ENCODE measurements at places on chromosomes 3 and 15.

GRCh38 chr3:31979001-31979697 is 1.9 kb downstream of the OSBPL10 start:
- no peak for DNase-seq

- DNase-seq, result no peak
These were observed 220.7 kb downstream of the FHIT start for GRCh38 chr3:61030469-61031035.

DNA sequence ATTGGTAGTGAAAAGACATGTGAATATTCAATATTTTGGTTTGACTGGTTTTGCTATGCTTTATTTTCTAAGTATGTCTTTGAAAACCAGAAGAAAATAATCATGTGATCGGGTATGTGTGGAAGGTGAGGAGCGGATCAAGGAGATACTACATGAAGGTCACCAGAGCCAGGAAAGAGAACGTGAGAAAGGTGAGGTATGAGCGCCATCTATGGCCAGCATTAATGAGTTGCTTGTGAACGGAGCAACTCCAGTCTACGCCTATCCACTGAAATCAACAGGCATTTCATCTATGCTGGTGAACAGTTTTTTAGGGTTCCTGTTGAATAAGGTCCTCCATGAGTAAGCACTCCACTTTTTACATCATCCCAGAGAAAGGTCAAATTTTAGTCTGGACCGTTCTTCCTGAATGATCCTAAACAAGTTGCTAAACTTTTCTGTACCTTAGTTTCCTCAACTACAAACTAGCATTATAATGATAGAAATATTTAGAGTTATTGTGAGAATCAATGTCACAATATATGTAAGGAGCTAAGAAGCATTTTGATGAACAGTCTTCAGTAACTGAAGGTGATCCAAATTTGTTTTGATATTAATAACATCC is 1435.2 kb upstream of the CADM2 start:
- DNase-seq, result peak; percentile 4

DNA sequence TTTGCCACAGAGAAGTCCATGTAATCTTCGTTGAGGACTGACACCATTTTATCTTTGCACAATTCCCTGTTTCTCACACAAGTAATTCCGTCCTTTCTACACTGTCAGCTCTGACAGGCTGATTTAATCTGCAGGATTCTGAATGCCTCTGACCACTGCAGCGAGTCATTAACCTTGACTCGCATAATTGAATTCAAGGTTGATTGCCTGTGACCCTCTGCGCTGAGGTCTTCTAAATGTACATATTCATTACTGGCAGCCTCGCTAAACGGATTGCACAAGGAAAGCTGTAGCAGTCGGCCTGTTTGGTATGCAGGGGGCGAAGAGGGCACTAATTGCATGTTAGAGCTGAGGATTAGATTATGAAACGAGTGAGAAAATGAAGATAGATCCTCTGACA is 147.8 kb downstream of the SHOX2 start:
- no peak for DNase-seq

DNA sequence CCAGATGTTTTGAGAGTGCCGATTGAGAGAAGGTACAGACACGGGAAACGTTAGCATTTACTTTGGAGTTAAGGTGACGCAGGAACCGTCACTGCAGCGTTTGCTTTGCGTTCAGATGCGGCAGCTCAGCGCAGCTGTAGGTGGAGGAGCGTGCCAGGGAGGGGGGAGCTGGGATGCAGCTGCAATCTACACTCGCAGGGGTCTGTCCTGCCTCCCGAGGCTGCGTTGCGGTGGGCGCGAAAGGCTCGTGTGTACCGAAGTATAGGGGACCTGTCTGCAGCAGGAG is 425 bp upstream of the FYTTD1 start:
- DNase-seq, result no peak

GRCh38 chr15:41894251-41894790 is 468 bp upstream of the SPTBN5 start:
- no peak for DNase-seq

GRCh38 chr3:3209714-3210113 is 30.2 kb upstream of the CRBN start:
- DNase-seq, result no peak

DNA sequence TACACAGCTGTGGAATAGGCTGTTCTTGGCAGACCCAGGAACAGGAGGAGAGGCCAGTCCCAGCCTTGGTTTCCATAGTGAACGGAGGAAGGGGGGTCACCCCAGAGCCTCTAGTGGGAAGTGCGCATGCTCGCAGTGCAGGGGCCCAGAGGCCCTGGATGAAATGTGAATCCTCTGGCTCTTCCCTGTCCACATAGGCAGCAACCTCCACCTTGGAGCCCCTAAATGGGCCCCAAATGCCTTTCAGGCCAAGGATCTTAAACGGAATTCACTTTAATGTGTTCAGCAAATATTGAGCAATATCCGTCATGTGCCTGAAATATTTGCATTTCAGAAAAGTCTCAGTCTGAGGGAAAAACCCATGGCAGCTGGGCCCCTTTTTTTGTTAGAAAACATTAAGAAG is 3.3 kb upstream of the NDN start:
- peak; percentile 55 for DNase-seq

DNA sequence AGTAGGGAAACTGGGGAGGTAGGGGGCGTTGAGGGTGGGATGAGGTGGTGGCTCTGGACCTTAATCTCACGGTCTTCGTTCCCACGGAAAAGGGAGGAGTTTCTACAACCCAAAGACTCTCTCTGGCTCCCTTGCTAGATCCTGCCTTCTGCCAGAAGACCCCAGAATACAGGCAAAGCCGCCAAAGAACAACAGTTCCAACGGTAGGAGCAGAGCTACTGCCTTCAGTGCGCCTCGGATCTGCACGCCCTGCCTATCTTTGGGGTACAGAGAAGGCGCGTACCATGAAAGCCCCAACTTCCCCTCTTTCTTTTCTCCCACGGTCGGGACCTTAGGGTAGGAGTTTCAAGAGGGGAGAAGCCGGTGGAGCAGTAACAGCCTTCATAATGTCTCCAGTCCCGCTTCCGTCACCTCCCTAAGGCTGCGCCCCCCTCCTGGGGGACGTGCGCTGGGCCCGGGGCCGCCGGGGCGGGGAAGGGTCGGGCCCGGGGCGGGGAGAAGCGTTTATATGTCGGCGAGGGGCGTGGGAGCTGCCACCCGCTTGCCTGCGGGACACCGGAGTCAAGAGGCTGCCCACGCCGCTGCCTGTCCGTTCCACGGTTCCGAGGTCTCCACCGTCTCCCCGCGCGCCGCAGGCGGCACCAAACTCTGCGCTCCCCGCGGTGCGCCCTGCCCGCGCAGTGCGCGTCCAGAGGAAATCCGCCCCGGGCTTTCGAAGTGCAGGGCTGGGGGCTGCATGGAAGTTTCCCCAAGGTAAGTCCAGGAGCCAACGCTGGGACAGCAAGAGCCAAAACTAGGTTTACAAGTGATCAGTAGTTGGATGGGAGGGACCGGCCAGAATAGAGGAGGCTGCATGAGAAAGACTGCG is at the start of gene COL6A6:
Gene COL6A6, plus strand, starts transcription at position 533 of the 868 bp plus-strand sequence. CDS start 43,188 bp downstream, outside the sequence.
- DNase-seq, result peak; percentile 9

- DNase-seq, result peak; percentile 96
These were observed 345 bp upstream of the CDV3 start for GRCh38 chr3:133573054-133573628.

DNA sequence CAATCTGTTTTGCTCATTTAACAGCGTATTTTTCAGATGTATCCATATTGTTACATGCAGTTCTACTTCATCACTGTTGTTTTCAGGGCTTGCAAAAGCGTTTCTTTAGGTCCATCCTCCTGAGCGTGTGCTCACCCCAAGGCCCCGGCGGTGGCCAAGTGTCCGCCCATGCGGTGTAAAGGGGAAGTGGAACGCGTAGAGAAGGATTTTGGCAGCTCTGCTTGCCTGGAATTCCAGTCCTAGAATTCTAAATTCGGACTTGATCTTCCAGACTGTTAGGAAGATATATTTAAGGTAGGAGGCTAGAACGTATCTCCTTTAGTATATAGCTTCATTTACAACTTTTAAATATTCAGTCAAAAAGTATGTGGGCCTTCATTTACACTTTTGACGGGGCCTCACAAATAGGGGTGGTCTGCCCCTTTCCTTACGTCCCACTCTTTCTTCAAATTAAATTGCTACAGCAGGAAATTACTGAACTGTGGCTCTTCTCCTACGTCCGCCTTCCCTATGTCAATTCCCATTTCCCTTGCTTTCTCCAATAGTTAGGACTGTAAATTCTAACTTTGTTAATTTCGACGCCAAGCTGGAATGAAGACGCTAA is 609 bp upstream of the TBC1D23 start:
- DNase-seq, result no peak

GRCh38 chr3:44058868-44059203 is 182.8 kb upstream of the TOPAZ1 start:
- no peak for DNase-seq

DNA sequence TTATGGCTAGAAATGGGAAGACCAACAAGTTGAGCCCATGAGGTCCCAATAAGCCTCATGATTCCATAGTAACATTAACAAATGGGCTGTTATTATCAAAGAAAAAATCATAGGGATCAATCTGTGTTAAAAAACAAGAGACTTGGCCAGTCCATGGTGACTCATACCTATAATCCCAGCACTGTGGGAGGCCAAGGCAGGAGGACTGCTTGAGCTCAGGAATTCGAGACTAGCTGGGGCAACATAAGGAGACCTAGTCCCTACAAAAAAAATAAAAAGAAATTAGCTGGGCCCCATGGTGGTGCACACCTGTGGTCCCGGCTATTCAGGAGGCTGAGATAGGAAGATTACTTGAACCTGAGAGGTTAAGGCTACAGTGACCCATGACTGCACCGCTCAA is 124.8 kb downstream of the DMXL2 start:
- DNase-seq, result no peak

Measured in GM03348 (cell line).